ENCODE measurements at places on chromosomes 5 and 9.

GRCh38 chr9:81686614-81687520, 2.5 kb downstream of the TLE1 start:
- peak; percentile 75 for DNase-seq

GRCh38 chr5:30523061-30523460, 670.4 kb upstream of the CDH6 start:
- DNase-seq, result no peak

DNA sequence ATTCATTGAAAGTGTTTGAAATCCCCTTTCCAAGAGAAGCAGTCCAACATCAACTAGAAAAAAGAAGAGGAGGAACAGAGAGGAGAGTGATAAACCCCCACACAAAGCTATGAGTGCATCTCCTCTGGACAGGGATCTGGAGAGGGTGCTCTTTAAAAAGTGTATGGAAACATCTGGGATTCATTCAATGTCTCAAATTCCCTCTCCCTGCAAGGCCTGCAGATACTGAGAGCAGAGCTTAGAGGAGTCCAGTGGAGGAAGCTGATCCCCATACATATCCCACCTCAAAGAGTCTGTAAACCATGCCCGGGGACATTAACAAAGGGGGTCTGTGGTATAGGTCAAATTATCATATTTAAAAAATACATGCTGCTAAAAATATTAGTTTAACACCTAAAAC, 2.2 kb downstream of the SPOCK1 start:
- no peak for DNase-seq

DNA sequence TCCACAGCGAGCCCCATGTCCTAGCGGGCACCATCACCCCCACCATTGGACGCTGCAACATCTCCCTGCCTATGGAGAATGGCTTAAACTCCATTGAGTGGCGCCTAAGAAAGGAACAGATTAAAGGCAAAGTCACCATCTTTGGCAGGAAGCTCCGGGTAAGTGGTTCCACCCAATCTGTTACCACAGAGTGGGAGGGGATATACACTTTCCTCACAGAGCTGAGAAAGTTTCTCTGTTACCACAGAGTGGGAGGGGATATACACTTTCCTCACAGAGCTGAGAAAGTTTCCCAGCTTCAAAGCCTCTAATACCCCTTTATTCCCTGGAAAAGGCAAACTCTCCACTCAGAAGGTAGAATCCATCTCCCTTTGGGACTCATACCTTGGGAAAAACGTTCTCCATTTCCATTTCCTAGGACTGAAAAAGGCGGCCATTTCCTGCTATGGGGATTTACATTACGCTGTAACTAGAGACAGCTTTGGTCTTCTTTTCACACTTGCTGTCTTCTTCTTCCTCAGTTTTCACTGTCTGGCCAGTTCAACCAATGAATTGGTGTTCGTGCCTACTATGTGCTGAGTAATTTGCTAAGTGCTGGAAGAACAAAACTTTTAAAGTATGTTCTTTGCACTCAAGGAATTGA, 63.4 kb upstream of the WWC1 start:
- DNase-seq, result no peak

- DNase-seq, result no peak
Measured at GRCh38 chr9:126508928-126509327, 104.8 kb upstream of the LMX1B start.

DNA sequence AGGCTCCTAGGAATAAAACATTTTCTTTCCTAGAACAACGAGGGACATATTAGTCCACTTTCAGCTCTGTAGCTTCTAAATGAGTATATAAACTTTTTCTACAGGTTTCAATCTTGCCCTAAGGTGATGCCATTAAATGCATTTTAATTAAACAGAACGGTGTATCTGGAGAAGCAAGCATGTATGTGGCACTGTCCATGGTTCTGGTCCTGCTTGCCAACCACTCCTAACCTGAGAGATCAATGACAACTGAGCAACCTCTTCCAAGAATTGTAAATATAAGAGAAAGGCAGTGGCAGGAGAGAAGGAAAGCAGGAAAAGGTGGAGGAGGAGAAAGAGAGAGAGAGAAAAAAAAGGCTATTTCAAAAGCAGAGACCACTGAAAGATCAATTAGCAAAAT, 95.6 kb upstream of the SPOCK1 start:
- no peak for DNase-seq

GRCh38 chr5:59537961-59538749, 355.4 kb downstream of the PDE4D start:
- no peak for DNase-seq

GRCh38 chr5:56737002-56737621, 78.2 kb upstream of the MAP3K1 start:
- no peak for DNase-seq

All from SW480 (cell line).